Activated T-cell treated with anti-CD3 and anti-CD28 coated beads, Interleukin-2, amount 50 U/mL, for 24 hours (primary cell): ENCODE measurements at places on chromosomes 5 and 9.

GRCh38 chr5:116382032-116382873 is 192.4 kb downstream of the SEMA6A start:
- DNase-seq, result no peak

GRCh38 chr5:166845044-166845443 is 1446.4 kb upstream of the WWC1 start:
- DNase-seq, result no peak

GRCh38 chr5:176447591-176447977 is 601 bp upstream of the FAF2 start:
- no peak for DNase-seq

DNA sequence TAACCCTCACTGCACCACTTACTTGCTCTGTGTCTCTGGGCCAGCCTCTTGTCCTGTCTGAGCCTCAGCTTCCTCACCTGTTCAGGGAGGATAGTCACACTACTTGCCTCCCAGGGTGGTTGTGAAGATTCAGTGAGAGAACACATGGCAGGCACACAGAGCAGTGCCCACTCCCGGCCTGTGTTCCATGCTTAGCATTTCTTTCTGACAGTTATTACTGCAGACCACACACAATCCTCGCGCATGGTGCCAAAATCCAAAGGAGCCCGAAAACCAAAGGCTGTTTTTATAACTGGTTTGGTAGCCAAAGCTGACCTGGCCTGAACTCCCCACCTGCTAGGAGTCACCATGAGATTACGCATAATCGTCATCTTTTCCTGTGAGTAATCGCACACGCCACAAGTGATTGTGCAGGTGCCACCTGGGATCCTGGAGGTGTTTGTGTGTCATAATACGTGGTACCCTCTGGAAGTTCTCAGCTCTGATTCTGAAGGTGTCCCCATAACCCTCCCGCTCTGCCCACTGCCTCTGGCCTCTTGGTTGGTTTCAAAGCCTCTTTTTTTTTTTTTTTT is 84.6 kb upstream of the FBXW11 start:
- no peak for DNase-seq

DNA sequence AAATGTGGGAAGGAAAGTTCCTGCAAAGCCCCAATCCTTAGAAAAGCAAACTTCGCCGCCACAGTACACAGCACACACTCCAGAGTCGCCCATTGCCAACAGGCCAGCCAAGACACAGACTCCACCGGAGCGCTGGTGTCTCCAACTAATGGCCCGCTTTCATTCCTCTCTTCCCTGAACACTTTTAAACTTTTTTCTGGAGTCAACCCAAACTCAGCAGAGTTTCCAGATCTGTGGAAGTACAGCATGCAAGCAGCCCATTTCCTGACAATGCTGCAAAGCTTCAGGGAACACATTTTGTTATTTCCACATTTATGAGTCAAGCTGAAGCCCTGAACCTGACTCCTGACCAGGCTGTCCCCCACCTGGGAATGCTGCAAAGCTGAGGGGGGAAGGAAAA is 351.9 kb downstream of the NFIB start:
- DNase-seq, result no peak

DNA sequence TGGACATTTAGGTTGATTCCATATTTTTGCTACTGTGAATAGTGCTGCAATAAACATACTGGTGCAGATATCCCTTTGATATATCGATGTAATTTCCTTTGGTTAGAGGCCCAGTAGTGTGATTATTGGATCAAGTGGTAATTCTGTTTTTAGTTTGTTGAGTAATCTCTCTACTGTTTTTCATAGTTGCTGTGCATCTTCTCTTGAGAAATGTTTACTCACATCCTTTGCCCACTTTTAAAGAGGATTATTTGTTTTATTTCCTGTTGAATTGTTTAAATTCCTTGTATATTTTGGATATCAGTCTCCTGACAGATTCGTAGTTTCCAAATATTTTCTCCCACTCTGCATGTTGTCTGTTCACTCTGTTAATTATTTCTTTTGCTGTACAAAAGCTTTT is 352.6 kb upstream of the TARS1 start:
- no peak for DNase-seq

GRCh38 chr5:129118405-129118804 is 23.9 kb downstream of the ISOC1 start:
- DNase-seq, result no peak

GRCh38 chr5:24681106-24681505 is 36.3 kb upstream of the CDH10 start:
- no peak for DNase-seq

- DNase-seq, result no peak
Measured at GRCh38 chr5:3604501-3604900, 8.9 kb downstream of the IRX1 start.

- DNase-seq, result no peak
Measured at GRCh38 chr9:133637451-133638055, 1.4 kb downstream of the DBH start.

DNA sequence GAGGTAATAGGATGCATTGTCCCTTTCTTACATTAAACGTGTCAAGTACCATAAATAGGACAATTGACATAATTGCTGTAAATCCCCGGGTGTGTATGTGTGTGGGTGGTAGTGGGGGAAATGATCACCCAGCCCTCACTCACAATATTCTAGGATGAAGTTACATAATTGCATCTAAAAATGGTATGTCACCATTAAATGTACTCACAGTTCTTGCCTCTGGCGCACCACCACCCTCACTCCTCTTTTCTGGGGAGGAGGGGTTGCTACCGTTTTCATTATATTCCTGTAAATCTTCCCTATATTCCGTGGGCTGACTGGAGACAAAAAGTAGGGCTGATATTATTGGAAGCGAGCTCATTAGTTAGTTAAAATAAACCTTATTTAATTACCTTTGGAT is 563.8 kb downstream of the TLR4 start:
- no peak for DNase-seq

DNA sequence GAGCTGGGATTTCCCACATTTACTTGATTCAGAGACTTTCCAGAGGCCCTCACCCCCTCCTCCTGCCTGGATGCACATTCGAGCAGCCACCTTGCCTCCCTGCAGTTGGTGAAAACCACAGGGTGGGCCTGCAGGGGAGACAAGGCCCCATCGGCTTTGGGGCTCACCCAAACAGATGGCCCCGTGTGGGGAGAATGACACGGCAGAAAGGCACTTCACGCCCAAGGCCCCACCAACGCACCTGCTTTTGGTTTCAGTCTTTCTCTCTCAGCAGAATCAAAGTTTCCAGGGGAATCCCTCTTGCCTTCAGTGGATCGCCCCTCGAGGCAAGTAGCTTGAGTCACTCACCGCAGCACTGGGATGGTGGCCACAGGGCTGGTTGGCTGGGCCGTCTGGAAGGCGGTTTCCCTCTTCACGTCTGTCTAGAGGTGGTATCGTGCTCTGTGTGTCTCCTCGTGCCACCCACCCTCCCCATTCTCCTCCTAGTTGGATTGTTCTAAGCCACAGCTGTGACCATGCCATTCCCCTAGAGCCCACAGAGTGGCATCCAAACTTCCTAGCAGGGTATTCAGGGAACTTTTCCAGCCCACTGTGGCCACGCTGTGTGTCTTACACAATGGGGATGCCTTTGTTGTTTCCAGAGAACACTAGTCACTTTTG is 31.8 kb downstream of the SEC61B start:
- DNase-seq, result peak; percentile 86
